T-helper 17 cell (primary cell): ENCODE measurements at places on chromosomes 6 and 20.

GRCh38 chr20:3181270-3181669 is 7.9 kb upstream of the LZTS3 start:
- DNase-seq = no peak

DNA sequence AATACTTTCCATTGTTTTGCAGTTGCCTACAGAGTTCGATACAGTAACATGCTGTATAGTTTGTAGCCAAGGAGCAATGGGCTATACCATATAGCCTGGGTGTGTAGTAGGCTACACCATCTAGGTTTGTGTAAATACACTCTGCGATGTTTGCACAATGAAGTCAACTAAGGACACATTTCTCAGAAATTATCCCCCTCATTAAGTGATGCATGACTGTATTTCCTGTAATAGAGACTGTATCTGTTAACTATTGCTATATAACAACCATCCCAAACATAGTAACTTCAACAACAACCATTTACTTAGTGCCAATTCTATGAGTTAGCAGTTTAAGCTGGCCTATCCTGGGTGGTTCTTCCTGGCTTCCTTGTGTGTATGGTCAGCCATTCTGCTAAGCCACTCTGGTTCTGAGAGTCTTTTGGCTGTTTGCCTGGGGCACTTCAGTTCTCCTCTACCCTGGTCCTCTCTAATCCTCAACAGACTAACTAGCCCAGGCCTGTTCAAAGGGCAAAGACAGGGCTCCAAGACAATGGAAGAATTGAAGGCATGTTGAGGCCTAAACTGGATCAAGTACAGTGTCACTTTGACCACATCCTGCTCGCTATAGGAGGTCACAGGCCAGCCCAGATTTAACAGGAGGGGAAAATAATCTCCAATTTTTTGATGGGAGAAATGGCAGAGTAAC is 124.0 kb downstream of the PLCB1 start:
- no peak for DNase-seq

GRCh38 chr6:8588176-8588575 is 152.8 kb upstream of the SLC35B3 start:
- no peak for DNase-seq

DNA sequence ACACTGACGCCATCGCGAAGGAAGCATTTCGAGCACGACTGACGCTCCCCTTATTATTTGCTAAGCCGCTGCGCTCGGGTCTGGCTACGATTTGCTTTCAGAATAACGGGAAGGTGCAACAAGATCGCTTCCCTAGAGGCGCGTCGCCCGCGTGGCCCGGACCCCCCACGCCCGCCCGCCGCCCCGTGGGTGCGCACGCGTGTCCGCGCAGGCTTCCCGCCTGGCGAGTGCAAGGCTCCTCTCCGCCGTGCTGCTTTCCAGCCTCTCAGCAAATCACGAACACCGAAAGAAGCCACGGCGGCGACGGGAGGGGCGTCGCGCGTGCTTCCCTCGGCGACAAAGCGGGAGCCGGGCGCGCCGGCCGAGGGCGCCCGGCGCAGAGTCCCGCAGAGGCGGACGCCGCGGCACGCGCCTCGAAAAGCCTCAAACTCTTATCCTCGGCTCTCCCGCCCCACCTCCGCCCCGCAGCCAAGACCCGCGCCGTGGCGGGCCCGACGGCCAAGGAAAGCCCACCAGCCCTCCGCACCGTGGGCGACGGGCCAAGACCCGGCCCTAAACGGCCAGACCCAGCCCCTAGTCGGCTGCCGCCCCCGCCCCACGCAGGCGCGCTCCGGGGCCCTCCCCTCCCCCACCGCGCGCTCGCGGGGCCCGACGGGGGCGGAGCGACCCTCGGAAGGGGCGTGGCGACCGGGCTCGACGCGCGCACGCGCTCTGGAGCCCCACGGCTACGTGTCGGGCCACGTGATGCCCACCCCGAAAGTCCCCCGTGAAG is 987 bp upstream of the QKI start:
- peak; percentile 89 for DNase-seq

DNA sequence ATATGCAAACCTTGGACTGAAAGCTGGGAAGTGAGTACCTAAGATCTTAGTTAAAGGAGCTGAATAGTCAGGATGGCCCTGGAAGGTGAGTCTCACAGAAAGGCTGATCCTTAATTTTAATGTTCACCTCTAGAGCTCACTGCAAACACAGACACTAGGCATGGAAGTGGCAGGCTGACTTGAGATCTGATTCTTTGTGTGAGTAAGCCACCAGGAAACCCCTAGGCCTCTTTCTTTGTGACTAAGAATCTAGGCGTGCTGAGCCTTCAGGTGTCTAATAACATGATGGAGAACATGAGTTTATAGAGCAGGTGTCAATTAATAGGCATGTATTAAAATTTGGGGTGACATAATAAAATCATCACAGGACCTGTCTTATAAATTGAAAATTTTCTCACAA is 642.2 kb downstream of the EYS start:
- DNase-seq = no peak

DNA sequence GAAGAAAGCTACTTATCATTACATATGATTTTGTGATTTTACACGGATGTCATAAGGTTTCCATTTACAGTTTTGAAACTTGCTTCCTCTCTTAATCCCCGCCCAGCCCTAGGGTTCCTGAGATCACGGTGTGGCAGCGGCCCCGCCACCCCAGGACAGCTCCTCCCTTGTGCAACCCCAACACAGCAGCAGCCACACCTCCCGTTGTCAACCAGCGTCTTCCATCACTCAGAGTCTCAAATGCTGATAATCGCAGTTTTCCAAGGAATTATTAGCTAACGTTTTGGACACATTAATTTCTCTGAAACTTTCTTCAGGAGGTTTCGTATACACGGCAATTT is 204.8 kb downstream of the THBS2 start:
- DNase-seq = no peak

DNA sequence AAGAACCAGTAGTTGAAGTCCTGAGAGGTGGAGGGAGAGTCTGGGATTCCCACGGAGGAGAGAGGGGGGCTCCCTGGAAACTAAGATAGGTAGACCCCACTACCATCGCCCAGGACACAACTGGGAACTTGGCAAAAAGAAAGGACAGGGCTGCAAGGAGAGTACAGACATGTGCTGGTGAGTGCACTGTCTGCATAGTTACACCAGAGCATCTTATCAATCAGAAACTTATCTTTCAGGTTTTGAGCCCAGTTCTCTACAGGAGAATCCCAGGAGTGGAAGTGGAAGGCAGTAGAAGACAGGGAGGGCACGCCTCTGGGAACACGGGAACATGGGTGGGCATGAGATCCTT is 12.2 kb downstream of the NFKBIL1 start:
- no peak for DNase-seq

DNA sequence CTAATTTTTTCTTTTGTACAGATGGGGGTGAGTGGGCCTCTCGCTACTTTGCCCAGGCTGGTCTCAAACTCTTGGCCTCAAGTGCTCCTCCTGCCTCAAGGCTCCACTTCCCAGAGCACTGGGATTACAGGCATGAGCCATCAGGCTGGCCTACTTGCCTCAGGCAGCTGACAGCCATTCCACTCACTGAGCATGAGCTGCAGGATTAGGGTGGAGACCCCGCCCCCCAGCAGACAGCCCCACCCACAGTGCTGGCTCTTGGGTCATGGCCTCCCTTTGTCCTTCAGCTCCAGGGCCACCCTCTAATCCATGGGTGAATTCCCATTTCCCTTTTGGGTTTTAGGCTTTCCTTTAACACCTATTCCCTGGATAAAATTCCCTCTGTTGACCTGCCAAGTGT is 82.1 kb downstream of the BFSP1 start:
- no peak for DNase-seq

DNA sequence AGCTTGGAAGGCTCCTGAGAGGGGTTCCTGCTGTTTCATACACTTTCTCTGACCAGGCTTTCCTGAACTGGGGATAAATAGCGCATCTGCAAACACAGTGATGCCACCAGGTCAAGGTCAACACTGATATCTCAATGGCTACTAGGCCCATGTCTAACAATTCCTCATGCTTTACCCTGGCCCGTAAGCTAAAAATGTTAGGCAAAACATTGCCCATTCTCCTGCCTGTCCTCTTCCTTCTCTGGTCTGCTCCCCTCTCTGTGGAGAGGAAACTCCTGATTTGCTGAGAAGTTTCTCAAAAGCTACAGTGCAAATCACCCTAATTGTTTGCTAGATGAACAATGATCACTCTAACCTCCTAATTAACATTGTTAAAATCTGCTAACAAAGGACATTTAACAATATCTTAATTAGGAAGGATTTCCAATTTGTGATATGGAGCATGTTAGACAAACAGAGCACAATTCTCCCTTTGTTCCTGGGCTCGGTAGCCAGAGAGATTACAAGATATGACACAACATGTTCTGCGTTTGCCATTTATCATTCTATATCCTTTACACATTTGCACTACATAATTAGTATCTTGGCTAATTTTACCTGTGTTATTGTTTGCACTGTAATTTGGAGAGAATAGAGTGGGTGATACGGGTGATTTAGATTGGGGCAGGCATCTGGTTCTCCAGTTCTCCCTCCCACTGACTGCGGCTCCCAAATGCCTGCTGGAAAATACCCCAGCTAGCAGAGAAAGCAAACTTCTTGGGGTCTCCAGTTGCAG is 266.8 kb downstream of the CD83 start:
- no peak for DNase-seq

- no peak for DNase-seq
Measured at GRCh38 chr20:16283978-16284377, 289.3 kb downstream of the KIF16B start.

- no peak for DNase-seq
Measured at GRCh38 chr6:37555040-37555781, 55.5 kb upstream of the CCDC167 start.

GRCh38 chr6:40947876-40948526 is 91.0 kb downstream of the UNC5CL start:
- DNase-seq = no peak

DNA sequence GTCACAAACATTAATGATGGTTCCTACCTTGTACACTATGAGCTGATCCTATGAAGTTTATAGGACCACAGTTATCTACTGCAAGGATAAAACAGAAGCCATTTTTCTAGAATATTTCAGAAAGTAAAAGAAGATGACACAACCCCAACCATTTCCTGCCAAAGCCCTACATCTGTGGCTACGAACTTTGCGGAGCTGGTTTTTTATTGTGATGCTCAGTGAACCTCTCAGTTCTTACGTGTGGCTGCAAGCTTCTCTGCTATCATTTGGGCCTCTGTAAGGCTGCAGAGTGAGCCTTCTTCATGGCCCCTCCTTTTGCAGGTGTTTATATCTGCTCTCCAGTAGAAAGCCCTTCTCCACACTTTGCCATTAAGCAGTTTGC is 17.8 kb upstream of the TAGAP start:
- DNase-seq = peak; percentile 45

- no peak for DNase-seq
Measured at GRCh38 chr6:145036236-145036635, 699.1 kb downstream of the EPM2A start.
